DMS 273 treated with DMSO at 0.1 percent for 48 hours (cell line): ENCODE measurements at places on chromosomes 13 and 19.

DNA sequence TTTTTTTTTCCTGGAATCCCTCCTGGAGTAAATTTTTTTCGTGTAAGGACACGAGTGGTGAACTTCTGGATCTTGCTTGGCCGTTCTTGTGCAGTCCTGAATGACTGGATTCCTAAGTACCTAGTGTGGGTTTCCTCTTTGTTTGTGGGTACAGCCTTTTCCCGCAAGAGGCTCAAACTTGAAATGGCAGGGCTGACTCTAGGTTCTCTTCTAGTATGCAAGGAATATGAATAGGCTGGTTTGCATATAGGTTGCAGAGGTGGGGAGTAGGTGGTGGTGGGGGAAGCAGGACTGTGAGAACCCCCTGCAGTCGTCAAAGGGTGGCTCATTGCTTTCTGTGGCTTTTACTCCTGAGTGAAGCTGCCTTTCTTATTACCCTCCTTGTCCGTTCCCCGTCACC, 13.6 kb downstream of the UBAC2 start:
- no peak for DNase-seq

GRCh38 chr13:25249001-25249543, 38.2 kb downstream of the MTMR6 start:
- DNase-seq: no peak

- DNase-seq: no peak
These were observed 333.2 kb downstream of the FOXO1 start for GRCh38 chr13:40333226-40333625.

DNA sequence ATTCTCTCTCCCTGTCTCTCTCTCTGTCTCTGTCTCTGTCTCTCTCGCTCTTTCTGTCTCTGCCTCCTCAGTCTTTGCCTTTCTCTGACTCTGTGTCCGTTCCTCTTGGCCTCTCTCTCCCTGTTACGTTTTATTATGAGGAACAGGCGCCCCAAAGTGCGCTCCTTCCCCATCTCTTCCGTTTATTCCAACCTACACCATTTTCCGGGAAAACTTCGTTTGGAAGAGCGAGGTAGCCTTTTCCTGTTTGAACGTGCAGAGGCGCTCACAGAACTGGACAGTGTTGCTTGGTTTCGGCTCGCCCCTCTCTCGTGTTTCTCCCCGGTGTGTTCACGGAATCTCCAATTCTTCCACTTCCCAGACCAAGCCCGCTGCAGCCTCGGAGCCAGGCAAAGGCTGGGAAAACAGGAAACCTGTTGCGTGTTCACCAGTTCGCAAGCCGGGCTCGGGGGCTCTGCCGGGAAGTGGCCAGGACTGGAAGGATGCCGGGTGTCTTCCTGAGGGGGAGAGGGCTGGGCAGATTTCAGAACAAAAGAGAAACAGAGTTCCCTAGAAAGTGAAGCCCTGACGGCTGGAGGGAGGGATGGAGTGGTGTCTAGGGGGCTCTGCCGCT, 605 bp downstream of the TMEM255B start:
- no peak for DNase-seq

DNA sequence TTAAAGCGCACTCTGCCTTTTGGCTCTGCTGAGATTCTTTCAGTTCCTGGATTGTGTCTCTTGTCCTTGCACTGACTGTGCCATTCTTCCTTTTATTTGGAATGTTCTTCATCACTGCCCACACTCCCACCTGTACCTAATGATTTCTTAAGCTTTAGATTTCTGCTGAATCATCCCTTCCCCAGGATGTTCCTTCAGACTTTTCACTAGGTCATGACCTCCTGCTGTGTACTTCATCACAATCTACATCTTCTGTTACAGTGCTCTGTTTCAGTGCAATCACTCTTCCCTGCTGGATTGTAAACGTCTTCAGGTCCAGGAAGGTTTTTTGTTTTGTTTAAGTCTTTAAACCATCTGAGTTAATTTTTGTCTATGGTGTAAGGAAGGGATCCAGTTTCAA, 281.0 kb downstream of the ATP8A2 start:
- DNase-seq: no peak

- DNase-seq: no peak
These were observed 3.4 kb upstream of the TBXA2R start for GRCh38 chr19:3609779-3610719.

DNA sequence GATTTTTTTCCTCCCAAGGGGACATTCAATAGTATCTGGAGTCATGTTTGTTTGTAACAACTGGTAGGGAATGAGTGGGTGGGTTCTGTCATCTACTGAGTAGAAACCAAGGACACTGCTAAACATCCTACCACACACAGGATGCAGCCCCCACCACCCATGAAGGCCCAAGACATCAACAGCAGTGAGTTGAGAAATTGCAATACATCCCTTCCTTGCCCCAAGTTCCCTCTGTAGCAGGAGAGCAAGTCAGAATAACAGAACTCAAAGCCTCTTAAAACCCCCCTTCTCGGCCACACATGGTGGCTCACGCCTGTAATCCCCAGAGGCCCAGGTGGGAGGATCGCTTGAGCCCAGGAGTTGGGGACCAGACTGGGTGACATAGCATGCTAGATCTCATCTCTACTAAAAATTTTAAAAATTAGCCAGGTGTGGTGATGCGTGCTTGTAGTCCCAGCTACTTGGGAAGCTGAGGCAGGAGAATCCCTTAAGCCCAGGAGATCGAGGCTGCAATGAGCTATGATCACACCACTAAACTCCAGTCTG, 2.4 kb upstream of the CYP2F1 start:
- no peak for DNase-seq

DNA sequence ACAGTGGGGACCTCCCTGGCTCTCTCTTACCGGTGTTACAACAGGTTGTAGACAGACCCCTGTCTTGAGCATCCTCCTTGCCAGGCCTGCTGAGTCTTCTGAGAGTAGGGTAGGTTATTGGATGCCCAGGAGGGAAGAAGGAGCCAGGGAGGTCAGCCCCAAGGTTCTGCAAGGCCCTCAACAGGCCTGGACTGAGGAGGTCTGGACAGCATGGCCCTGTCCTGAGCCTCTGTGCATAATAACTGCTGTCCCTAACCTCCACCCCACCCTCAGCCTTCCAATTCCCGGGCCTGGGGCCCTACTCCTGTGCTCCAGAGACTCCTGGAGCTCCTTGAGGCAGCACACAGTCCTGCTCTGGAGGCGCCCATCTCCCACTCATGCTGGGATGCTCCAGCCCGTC, 336 bp downstream of the CD22 start:
- DNase-seq: no peak

GRCh38 chr13:50800091-50800739, 43.3 kb downstream of the DLEU7 start:
- DNase-seq: no peak

DNA sequence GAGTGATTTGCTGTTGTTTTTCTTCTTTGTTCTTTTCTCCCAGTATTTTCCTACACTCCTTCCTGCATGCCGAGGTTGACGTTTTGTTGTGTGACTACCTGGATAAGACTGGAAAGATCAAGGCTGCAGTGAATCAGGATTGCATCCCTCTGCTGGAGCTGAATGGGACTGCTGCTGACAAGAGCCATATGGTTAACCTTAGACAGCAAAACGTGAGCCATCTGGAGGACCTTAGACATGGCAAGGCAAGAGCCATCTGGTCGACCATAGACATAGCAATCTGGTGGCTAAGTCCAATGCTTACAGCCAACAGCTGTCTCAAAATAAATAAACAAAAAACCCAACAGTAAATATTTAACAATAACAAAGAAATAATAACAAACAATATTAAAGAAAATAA, 42.6 kb upstream of the ZNF91 start:
- DNase-seq: peak; percentile 77

DNA sequence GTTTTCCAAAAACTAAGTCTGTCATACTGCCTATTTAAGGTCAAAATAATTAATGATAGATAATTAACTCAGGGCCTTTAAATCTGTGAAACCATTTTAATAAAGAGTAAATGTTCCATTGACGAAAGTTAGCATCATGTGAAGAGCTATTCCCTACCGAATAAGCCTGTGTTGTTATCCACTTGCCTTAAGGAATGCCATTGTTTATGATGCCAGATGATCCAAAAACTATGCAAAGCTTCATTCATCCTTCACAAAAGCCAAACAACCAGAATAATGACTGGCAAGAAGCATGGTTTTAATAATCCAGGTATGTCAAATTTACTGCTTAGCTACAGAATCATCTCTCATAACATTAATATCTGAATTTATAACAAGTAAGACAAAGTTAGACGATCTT, 6.5 kb upstream of the GPC6 start:
- no peak for DNase-seq
